ENCODE measurements at places on chromosomes 1 and 21.

- no peak for DNase-seq
Measured at GRCh38 chr21:35428001-35428320, 378.9 kb upstream of the RUNX1 start.

GRCh38 chr1:66231217-66231616 lies 302.7 kb upstream of the SGIP1 start:
- no peak for DNase-seq

GRCh38 chr1:24850328-24850920 lies 79.7 kb downstream of the RUNX3 start:
- no peak for DNase-seq

GRCh38 chr1:88079036-88079435 lies 605.0 kb upstream of the PKN2 start:
- DNase-seq = no peak

DNA sequence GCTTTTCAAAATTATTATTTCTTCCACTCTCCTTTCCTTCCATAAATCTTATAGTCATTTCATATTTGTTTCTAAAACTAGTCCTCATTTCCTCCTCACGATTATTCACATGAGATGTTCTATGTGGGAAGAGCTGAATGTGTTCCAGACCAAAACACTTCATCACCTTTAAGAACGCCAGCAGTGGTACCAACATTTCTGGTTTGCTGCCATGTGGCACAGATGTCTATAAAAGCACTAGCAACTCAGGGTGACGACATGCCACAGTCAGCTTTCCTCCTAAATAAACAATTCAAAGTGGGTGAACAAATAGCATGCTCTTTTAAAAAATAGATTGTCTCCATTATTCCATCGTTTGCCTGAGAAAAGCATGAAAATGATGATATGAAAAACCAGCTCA lies 1217.8 kb upstream of the ADGRL2 start:
- DNase-seq = no peak

- DNase-seq = no peak
Measured at GRCh38 chr1:210711825-210712612, 383.3 kb downstream of the HHAT start.

DNA sequence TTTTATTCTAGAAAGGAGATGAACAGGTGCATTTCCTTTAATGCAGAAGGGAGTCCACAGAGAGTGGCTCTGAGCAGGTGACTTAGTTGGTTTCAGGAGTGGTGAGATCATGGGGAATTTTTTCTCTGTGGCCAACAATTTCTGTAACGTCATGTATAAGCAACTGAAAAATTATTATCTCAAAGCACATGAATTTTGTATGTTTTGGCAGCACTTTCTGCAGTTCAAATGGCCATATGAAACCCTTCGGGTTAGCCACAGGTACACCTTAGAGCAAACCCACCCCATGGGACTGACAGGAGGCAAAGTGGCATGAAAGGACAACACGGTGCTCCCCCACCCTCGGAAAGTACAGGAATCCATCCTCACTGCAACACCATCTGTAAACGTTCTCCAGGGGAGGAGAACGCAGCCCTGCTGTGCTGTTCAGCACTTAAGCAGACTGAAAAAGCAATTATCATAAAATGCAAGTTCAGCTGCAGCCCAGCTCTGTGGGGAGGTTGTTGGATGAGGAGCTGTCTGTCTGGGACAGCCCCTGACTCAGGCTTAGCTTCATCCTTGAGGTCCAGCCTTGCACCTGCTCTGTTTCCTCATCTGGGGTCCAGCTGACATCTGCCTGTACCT lies 55.8 kb upstream of the CLDN14 start:
- no peak for DNase-seq

GRCh38 chr1:84809023-84809422 lies 84.0 kb downstream of the LPAR3 start:
- DNase-seq = no peak

DNA sequence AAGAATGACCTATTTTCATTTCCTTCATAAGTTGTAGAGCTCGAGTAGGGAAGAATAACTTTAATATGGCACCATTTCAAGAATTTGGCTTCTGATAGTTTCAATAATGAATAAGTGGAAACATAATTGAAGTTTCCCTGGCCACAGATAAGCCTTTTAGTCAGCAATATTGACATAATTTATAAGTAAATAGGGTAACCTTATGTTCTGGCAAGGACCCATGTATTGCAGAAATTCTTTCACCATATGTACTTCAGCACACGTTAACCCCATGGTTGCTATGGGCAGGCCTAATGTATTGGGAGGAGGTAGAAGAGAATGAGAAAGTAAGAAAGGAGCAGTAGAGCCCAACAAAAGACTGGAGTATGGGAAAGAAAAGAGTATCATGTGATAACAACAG lies 25.4 kb downstream of the MDM4 start:
- DNase-seq = no peak

- DNase-seq = no peak
Measured at GRCh38 chr1:3890389-3891328, 9.4 kb downstream of the C1orf174 start.

DNA sequence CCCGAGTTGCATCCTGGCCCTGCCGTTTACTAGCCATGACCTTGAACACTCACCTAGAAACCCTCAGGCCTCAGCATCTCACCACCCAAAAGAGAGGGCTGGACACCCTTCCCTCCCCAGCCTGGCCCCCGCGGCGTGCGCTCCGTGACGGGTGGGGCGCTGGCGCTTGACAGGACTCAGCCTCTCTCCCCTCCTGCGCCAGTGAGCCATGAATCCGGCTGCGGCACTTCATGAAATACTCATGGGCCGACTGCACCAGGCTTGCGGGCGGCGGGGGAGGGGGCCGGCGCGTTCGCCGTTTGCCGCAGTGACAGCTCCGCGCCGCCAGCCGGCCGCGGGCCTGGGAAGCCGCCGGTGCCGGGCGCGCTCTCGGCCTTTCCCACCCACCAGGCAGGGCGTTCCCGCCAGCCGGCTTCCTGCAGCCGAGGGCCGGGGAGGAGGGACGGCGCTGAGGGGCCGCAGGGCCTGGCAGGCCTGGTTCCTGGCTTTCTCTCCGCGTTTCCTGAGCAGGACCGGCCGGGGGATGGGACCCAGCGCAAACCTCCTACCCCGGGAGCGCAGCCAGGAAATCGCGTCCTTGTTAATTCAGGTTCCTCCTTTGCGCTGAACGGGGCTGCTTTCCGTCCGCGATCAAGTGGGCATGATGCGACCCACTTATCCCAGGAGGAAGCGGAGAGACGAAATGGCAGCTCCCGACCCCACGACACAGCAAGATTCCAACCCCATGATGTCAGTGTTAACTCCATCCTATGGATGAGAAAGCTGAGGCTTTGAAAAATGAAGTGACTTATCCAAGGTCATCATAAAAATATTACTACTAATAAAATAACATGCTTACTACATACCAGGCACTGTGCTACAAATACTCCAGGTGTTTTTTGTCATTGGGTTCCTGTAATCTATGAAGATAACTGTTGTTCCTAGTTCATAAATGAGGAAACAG lies 9.1 kb upstream of the LUZP1 start:
- no peak for DNase-seq

DNA sequence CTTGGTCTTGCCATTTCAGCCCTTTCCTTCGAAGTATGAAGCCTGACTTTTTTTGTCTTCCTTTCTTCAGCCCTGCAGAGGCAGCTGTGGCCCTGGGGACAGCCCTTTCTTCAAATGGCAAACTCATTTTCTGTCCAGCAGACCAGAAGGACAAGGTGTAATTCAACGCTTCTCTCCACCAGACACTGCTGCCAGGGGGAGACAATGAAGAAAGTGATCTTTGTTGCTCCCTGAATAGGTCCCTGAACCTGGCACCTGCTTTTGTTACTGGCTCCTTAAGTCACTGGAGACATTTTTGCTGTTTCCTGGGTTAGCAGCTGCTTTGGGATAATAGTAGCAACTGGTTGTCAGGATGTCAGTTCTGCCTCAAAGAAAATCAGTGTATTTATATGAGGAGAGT lies 50.8 kb upstream of the MACF1 start:
- no peak for DNase-seq

DNA sequence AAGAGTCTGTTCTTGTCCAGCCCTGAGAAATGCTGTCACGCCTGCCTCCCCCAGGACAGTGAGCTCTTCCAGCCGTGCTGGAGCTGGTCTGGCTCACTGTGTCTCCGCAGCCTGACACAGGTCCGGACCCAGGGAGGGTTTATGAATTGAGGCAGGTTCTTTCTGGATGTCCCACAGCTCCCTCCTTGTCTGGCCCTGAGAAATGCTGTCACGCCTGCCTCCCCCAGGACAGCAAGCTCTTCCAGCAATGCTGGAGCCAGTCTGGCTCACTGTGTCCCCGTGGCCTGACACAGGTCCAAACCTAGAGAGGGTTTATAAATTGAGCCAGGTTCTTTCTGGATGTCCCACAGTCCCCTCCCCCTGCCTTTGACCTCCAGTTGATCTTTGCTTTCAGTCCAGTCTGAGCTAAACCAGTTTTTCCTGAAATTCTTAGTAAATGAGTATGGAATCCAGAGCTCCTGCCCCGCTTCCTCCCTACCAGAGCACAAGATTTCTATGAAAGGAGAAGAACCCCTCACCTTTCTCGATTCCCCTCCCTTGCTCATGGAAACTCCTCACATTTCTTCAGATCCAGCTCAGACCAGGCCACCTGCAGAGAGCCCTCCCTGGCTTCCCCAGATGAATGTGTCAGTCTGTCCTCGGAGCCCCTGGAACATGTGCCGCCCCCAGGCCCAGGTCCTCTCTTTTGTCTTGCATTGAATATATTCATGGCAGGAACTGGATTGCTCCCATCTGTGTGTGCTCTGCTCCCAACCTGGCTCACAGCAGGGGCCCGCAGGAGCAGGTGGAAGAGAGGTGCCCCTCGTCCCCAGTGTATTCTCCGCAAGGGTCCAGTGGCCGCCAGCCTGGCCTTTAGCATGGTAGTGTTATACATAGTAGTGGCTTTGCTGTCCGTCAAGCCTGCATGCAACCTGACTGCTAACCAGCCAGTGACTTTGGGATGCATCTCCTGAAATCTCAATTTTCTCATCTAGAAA lies 116.3 kb downstream of the EPHB2 start:
- no peak for DNase-seq

DNA sequence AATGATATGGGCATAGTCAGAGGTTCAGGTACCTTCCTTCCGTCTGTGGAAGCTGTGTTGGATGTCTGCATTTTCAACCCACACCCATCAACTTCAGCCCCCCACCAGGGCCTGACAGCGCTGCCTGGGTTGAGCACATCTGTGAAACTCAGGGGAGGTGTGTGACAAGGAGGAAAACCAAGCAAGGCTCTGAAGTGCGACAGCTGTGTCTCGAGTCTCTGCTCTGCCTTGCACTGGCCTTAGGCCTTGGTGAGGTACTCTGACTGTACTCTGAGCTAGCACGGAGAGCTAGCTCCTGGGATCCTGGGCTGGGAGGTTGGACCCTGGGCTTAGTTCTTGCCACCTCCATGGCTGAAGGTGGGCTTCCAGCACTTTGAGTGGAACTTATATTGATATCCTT lies 9.1 kb downstream of the VANGL2 start:
- no peak for DNase-seq

DNA sequence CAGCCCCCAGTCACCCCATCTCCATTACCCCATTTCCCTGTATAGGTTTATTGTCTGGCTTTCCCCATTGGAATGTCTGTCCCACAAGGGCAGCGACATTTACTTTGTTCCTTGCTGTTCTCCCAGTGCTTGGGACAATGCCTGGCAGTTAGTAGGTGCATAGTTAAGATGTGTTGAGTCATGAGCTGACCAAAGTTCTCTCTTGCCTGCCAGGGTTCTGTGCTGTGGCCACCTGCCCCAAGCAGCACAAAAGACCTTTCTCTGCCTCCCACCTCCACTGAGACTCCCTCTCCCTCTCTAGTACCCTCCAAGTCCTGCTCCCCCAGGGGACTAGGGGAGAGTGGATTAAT lies 40.0 kb downstream of the TMCO4 start:
- no peak for DNase-seq

- DNase-seq = no peak
Measured at GRCh38 chr1:7174980-7175906, 390.0 kb downstream of the CAMTA1 start.

DNA sequence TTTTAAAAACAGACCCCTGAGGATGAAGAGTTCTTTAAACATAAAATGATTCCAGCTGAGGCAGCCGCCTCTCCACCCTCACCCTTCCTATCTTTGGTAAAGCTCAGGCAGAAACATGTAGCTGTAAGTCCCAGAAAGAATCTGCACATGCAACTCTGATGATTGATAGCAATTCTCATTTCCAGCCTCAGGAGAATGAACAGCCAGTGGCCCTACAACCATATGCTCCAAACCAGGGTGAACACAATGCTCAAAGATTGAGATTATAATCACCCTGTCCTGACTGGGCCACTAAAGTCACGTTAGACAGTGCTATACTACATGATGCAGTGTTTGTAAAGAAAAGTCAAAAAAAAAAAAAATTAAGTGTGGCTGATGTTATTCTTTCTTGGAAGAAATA lies 80.2 kb downstream of the LMX1A start:
- no peak for DNase-seq
